Mesenteric fat pad (tissue), 1 donor: ENCODE measurements at places on chromosomes 6 and 20. TPM values are rescaled to one million over a fixed set of nuclear protein-coding genes. Genes with fewer than 3 reads are reported as not detected.

The HTR1E gene
- not detected for total RNA-seq

The LY6G6C gene
- total RNA-seq: not detected

The MMP24 gene
- 0.35 TPM for total RNA-seq

The C20orf144 gene
- not detected for total RNA-seq

The LZTS3 gene
- total RNA-seq: 6.2 TPM

The NKX2-4 gene
- total RNA-seq: not detected

The PPIL6 gene
- 2.3 TPM for total RNA-seq

The SYNDIG1 gene
- total RNA-seq: 0.77 TPM

The LINC00237 gene
- not detected for total RNA-seq

The GRM1 gene
- not detected for total RNA-seq

The HLA-G gene
- total RNA-seq: not detected

The IL17F gene
- total RNA-seq: not detected

The PNPLA1 gene
- total RNA-seq: 0.32 TPM

The PRR18 gene
- 1.0 TPM for total RNA-seq

The TGM3 gene
- total RNA-seq: not detected

The TMEM151B gene
- not detected for total RNA-seq

The SFTA2 gene
- total RNA-seq: not detected

The EIF2S2 gene
- 64.5 TPM for total RNA-seq

The SNAI1 gene
- 19.1 TPM for total RNA-seq

The PTPN1 gene
- 50.9 TPM for total RNA-seq

The MEI4 gene
- total RNA-seq: not detected

The ADGRB3 gene
- 0.74 TPM for total RNA-seq

The PROKR2 gene
- total RNA-seq: not detected

The CAGE1 gene
- not detected for total RNA-seq

The RALGAPA2 gene
- 46.7 TPM for total RNA-seq

The TMEM244 gene
- total RNA-seq: not detected

The CDC5L gene
- 16.8 TPM for total RNA-seq

The SAMHD1 gene
- 280 TPM for total RNA-seq

The BMP6 gene
- 12.7 TPM for total RNA-seq

The RAET1E gene
- total RNA-seq: 0.29 TPM

The SLA2 gene
- total RNA-seq: 0.64 TPM

The GTF2H4 gene
- 44.4 TPM for total RNA-seq

The SEL1L2 gene
- not detected for total RNA-seq

The SALL4 gene
- total RNA-seq: 0.16 TPM

The HS3ST5 gene
- total RNA-seq: not detected

The SYCP2 gene
- 2.2 TPM for total RNA-seq

The PARD6B gene
- total RNA-seq: 2.0 TPM

The FAM209B gene
- total RNA-seq: 0.51 TPM

The DAAM2 gene
- total RNA-seq: 83.8 TPM

The BIRC7 gene
- total RNA-seq: 0.35 TPM

The ULBP3 gene
- 3.0 TPM for total RNA-seq

The C6orf132 gene
- 1.3 TPM for total RNA-seq
